Suppressor macrophage (primary cell): ENCODE measurements at places on chromosomes 2 and 18.
A peak's percentile ranks its signal among the peaks of the same experiment; 100 is the strongest.

DNA sequence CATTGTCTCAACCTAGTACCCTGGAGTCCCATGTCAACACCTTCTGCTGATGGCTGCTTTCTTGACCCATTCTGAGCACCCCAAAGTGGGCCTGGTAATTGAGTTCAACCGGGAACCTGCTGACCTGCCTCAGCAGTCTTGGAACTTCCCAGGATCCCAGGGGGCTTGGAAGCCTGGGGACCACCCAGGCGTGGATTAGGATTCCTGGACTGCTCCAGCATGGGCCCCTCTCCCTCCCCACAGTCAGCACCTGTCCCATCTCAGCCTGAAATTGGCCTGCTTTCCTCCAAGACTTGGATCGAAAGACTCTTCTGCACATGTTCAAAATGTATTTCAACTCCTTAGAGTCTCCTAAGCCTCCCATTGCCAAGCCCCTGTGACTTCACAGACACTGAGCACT is 15.4 kb upstream of the MRPL33 start:
- no peak for DNase-seq

DNA sequence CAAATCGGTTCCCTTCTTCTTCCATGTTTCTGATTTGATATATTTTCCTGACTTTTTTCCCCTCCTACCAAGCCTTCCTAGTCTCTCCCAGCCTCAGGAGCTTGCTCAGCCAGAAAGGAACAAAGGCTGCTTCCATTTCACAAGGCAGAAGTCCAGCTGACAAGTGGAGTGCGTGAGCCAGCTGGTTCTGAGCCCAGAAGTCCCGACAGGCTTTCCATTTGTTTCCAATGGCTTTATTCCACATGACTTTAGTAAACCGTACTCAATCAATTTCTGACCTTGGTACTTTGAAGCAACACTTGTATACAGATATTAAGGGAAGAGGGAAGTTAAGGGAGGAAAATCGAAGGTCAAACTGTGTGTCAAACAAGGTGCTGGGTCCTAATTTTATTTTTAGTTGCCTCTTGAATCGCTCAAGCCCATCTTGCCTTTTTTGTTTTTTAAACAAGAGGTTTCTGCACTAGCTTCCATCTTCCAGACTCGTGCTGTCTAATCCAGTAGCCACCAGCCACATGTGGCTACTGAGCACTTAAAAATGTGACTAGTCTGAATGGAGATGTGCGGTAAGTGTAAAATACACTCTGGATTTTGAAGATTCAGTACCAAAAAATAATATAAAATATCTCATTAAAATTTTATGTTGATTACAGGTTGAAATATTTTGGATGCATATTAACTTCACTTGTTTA is 36.2 kb downstream of the WIPF1 start:
- no peak for DNase-seq

DNA sequence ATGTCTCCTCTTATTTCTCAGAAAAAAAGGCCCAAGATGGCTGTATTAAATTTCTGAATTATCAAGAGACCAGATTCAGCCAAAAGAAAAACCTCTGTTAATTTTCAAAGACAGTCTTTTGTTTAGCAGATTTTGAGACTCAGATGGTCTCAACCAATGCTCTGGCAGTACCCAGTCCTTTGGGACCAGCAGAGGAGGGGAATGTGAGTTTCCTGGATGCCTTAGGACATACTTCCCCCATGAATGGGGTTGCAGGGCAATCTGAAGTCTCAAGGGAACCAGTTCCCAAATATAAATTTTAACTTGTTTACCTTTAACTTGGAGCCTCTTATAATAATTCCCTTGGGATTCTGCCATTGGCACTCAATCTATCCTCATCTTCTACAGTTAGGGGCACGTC is 107.8 kb upstream of the ZNF521 start:
- DNase-seq = no peak

DNA sequence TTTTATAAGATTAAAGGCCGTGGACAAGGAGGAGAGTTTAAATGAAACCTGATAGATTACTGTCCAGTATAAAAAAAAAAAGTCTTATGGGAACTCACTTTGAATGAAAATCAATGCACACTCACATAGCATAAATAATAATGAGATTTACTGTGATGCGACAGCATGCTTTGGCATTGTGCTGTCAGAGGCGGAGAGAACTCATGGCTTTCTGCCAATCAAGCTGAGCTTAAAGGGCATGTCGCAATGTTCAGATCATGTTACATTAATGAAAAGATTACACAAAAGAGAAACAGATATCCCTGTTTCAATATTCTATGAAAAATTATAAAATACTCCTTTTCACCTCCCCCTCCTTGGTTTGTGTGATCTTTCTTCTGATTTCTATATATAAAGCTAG is 310.8 kb downstream of the ERBB4 start:
- no peak for DNase-seq

- peak; percentile 62 for DNase-seq
Observed at GRCh38 chr2:26346454-26347053, at the start of gene ADGRF3. Gene ADGRF3, minus strand, starts transcription at chr2:26346789. Its CDS starts 555 bp downstream, at chr2:26346234.
